ENCODE measurements at places on chromosomes 12 and 14.

DNA sequence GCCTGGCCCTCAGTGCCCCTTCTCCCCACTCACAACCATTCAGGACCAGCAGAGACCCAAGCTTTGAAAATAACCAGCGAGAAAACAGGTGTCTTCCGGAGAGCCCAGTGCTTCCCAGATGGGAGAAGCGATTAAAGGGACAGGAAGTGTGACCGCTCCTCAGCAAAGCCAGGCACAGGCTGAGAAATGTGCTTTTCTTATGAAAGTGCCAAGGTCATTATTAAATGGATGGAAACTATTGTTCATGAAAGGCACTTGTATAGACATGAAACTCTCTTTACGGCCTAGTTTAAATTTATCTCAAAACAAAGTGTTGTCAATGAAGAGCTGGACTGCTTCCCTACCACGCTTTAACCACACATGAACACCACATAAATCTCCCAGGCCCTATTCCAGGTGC is 210.4 kb downstream of the SPTSSA start:
- no peak for DNase-seq

DNA sequence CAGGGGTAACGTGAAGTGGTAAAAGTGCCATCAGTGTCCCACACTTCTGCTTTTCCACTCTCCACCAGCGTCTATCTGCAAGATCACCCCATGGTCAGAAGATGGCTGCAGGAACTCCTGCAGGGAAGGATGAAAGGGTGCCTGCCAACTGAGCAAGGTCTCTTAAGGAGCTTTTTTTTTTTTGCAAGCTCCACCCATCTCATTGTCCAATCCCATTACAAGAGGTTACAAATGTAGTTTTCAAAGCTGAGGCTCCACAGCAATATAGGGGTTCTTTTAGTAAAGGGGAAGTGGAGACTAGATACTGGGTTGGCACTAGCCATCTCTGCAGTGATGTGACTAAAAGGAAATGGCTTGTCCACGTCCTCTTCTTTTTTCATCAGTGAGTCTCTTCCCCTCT is 5.9 kb upstream of the BHLHE41 start:
- DNase-seq, result no peak

GRCh38 chr14:70173569-70173968 is 15.2 kb downstream of the SLC8A3 start:
- no peak for DNase-seq

DNA sequence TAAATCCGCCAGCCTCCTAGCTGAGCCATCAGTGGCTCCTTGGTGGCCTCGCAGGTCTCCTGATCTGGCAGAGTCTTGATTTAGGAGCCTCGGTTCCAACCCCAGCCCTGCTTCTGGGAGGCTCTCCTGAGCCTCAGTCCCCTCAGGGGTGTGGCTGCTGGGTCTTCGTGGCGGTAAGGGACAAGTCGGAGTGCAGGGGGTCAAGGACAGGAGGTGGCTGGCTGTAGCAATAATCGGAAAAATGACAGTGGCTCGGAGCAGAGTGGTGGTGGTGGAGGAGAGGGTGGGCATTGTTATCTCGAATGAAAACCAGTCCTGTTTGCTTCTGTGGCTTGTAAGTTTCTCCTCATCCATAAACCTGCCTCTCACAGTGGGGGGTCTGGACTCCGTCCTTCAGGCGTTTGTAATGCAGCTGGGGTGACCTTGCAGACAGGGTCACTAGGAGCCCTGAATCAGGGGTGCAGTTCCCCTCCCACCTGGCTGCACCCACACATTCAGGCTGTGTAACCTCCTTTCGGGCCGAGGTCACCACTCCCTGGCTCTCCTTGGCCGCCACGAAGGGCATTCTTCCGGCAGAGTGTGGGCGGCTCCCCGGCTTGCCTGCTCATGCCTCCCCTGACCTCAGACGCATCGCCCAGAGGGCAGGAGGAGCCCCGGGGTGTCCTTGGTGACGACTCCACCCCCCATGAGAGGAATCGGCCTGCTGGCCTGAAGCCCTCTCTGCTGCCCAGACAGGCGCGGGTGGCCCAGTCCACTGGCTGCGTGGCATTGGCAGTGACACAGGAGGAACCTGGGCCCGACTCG is 8.1 kb downstream of the BCL7A start:
- no peak for DNase-seq

- DNase-seq, result no peak
Observed at GRCh38 chr12:46224386-46224785, 44.5 kb downstream of the SLC38A1 start.

- DNase-seq, result no peak
Observed at GRCh38 chr14:55109836-55110235, 19.2 kb upstream of the LGALS3 start.

- no peak for DNase-seq
Observed at GRCh38 chr12:118290130-118290529, 82.6 kb downstream of the TAOK3 start.

DNA sequence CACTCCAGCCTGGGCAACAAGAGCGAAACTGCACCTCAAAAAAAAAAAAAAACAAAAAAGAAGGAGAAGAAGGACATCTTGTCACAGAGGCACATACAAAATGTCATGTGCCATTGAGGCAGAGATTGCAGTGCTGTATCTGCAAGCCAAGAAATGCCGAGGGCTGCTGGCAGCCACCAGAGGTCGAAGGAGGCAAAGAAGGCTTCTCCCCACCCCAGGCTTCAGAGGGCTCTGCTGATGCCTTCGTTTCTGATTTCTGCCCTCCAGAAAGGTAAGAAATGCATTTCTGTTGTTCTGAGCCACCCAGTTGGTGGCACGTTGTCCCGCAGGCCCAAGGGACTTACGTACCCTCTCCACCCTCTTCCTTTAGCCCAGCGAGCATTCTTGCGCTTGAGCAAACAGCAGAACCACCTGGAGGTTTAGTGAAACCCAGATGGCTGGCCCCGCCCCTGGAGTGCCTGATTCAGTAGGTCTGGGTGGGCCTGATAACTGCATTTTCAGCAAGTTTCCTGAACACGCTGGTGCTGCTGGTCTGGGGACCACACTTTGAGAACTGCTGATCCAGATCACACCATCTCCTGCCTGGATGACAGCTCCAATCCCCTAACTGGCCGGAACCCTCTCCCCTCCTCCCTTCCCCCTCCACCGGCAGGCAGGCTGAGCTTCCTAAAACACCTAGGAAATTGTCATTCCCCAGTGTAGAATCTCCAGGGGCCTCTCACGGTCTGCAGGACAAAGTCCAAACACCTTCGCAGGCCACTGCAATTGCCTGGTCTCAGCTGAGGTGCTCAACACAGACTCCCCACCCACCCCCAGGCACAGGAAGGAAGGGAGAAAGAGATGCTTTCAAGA is 21.1 kb upstream of the SCARB1 start:
- DNase-seq, result no peak

- no peak for DNase-seq
Observed at GRCh38 chr12:53700567-53700966, 24.7 kb upstream of the ATP5MC2 start.

DNA sequence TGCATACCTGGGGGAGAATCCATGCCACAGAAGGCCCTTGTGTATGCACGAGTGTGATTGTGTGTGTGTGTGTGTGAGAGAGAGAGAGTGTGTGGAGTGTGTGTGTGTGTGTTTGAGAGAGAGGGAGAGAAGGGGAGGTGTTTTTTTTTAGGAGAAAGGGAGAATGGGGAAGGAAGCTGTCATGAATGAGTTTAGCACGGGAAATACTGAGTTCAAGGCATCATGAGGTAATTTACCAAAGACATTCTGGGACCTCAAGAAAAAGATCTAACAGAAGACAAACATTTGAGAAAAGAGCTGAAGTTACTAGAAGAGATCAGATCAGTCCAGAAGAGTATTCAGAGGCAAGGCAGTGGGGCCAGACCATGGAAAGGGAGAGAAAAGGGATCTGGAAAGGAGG is 157.1 kb downstream of the TTC7B start:
- DNase-seq, result no peak

Data from amniotic stem cell (primary cell).